ENCODE measurements at places on chromosomes 12 and 14.

GRCh38 chr14:69346710-69347109 lies 51.4 kb downstream of the ERH start:
- DNase-seq, result no peak

GRCh38 chr12:94819011-94819410 lies 168.7 kb upstream of the TMCC3 start:
- DNase-seq, result no peak

GRCh38 chr14:28571636-28572035 lies 195.0 kb upstream of the FOXG1 start:
- DNase-seq, result no peak

DNA sequence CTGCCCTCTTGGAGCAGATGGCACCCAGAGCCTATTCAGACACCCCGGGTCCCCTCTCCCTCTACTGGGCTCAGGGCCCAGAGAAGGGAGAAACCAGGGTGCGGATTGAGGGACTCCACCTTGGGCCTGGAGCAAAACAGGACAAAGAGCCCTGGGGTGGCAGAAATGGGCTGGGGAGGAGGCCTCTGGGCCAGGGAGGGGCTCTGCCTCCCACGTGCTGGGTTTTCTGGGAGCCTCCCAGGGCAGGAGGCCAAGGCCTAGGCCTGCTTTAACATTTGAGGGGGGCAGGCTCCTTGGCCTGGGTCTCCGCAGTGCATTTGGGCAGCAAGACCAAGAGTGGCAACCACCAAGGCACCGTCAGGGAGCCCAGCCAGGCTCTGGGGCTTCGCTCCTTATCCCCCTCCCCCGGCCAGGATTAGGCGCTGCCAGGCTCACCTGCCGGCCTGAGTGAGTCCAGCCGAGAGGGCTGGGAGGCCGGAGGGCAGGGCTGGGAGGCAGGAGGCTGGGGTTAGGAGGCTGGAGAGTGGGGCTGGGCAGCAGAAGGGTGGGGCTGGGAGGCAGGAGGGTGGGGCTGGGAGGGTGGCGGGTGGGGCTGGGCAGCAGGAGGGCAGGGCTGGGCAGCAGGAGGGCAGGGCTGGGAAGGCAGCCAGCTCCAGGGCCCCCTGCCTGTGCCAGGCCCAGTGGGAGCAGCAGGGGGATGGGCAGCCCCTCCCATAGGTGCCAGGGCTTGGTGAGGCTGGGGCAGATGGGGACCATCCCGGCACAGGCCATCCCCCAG lies 101.8 kb upstream of the EIF5 start:
- DNase-seq, result no peak

DNA sequence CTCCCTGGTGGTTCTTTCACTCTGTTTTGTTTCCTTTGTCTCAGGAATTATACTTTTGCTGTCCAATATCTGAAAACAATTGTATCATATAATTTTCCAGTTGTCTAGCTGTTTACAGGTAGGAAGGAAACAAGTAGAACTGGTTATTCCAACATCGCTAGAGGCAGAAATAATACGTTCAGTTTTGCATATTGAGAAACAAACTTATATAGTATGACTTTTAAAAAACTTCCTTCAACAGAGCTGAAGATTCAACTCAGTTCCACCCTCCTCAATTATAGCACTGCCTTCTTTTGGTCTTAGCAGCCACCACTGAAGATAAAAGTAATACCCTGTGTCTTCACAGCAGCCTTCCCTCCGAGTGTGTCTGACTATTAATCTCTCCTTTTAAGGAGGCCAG lies 214.3 kb downstream of the EFCAB11 start:
- no peak for DNase-seq

GRCh38 chr12:70648831-70649230 lies 11.6 kb upstream of the PTPRB start:
- no peak for DNase-seq

GRCh38 chr12:55670276-55670675 lies 33.6 kb downstream of the OR10P1 start:
- DNase-seq, result no peak

DNA sequence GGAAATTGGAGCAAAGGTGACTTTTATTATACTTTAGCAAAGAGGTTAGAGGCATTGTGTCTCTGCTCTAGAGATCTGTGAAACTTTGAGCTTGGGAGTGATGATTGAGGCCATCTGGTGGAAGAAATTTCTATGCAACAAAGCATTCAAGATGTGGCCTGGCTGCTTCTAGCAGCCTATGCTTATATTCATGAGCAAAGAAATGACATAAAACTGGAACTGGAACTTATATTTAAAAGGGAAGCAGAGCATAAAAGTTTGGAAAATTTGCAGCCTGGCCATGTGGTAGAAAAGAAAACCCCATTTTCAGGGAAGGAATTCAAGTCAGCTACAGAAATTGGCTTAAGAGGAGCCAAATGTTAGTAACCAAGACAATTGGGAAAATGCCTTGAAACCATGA lies 70.4 kb downstream of the SDR9C7 start:
- DNase-seq, result no peak

Measured in right kidney (tissue), 9 donors.